Left cardiac atrium (tissue), 4 donors: ENCODE measurements at places on chromosomes 1 and 21. TPM values are rescaled to one million over a fixed set of nuclear protein-coding genes. Genes with fewer than 3 reads are reported as not detected.

Gene GCSAML
- not detected for total RNA-seq

DNA sequence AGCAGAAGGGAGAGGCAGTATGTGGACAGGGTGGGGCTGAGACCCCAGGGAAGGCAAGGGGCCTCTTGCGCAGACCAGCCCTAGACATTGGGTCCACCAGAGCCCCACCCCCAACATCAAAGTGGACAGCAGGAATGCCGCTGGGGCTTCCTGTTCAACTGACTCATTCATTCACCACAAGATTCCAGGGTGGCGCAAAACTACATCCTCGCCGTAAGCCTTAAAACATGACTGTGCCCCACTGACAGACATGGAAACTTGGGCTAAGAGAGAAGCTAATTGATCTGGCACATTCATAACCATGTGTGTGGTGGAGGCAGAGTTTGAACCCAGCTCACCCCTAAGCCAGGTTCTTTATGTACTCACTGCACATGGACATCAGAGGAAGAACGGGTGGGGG, 14.0 kb downstream of the COL16A1 start:
- no peak for DNase-seq

DNA sequence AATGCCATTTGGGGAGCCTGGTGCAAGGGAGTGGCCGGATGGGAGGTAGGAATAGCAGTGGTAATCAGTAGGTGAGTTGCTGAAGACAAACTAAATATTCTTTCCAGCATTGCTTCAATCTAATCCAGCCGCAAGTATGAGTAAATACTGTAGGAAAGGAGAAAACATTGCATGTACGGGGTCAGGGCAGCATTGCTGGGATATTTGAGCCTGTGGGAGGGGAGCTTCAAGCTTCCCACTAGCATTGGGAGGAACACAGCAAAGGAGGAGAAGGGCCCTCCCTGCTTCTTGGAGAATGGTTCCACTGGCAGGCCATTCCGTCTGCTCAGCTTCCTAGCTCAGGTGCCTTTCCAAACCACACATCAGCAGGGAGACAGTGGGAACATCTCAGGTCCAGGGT, 15.2 kb downstream of the CAPN2 start:
- no peak for DNase-seq

- no peak for DNase-seq
Measured at GRCh38 chr1:163172596-163172995, 30.1 kb downstream of the RGS5 start.
